ENCODE measurements at places on chromosomes 11 and 22.

DNA sequence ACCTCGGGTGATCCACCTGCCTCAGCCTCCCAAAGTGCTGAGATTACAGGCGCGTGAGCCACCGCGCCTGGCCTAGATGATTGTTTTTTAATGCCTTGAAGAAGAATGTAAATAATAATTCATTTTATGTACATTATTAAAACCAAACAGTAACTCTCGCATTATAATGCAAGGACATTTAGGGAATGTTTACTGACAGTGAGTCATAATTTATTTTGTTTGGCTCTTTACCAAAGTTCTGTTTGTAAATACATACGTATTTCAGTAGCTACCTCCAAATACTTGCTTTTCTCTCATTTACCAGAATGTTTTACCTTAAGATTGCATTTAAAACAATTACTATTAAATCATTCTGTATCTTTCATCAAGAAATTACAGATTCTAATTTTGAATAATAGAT is 3.0 kb downstream of the RAB39A start:
- no peak for DNase-seq

DNA sequence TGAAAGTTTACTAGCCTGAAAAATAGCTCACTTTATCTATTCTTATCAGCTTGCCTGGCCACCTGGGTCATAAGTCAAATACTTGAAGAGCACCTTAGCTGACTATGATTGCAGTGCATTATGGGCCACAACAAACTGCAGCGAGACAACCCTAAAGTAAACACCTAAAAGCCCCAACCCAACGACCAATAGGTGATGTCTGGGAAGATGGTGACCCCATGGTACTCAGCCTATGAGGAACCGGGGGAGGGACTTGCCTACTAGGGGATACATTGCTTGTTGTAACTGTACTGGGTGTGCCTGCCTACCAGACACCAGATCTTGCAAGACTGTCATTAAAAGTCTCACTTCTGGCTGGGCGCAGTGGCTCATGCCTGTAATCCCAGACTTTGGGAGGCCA is 35.6 kb upstream of the APOBEC3A start:
- DNase-seq, result no peak

- DNase-seq, result no peak
These were observed 55.4 kb downstream of the CDKN1C start for GRCh38 chr11:2830030-2830812.

DNA sequence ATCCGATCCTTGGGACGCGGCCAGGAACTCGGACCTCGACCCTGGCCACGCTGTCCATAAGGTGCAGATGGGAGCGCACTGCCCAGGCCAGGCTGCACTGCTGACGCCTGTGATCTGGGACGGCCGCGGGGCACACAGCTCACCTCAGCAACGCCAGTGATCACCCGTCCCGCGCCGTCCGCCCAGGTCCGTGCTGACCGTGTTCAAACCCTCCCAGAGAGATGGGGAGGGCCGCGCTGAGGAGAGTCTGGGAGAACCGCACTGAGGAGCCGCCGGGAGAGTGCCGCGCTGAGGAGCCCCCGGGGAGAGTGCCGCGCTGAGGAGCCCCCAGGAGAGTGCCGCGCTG is 636 bp downstream of the KCNQ1OT1 start:
- no peak for DNase-seq

- DNase-seq, result no peak
These were observed 154.3 kb downstream of the CACNA1I start for GRCh38 chr22:39724857-39725256.

- peak; percentile 5 for DNase-seq
These were observed 58.4 kb upstream of the PSMA1 start for GRCh38 chr11:14578541-14578956.

DNA sequence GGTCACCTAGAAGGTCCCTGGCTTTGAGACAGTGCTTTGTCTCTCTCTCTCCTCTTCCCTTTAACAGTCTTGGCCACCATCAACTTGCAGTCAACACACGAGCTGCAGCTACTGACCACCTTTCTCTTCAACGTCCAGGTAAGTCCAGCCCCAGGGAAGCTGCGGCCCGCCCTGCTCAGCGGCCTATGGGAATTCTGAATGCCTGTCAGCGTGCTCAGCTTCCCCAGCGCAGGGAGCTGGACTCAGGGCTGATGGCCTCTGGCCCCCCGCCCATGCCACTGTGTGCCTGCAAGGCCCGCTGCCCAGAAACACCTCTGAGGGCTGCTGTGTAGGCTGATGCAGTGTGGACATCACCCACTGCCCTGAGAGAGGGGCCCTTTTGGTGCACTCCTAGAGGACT is 32.5 kb downstream of the GLB1L2 start:
- no peak for DNase-seq

GRCh38 chr11:27921472-27921871 is 186.5 kb downstream of the KIF18A start:
- DNase-seq, result no peak

DNA sequence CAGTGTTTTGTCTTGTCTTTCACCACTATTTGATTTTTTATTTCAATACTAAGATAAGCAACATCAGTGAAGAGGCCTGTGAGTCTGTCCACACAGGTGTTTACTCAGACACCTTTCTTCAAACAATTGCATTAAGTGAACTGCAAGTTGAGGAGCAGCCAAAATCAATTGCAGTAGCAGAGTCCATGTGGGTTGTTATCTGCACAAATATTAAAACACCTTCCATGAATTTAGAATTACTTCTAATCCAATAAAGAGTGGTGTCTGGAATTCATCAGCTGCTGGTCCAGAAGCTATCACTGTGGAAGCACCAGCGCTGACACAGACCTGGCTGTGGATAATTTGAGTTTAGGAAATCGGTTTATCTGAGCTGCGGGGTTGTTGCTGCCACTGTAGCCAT is 83.5 kb upstream of the FAT3 start:
- DNase-seq, result no peak

- no peak for DNase-seq
These were observed 34.2 kb upstream of the EHF start for GRCh38 chr11:34586488-34587281.

GRCh38 chr11:30561691-30562415 is 24.3 kb downstream of the MPPED2 start:
- DNase-seq, result no peak

DNA sequence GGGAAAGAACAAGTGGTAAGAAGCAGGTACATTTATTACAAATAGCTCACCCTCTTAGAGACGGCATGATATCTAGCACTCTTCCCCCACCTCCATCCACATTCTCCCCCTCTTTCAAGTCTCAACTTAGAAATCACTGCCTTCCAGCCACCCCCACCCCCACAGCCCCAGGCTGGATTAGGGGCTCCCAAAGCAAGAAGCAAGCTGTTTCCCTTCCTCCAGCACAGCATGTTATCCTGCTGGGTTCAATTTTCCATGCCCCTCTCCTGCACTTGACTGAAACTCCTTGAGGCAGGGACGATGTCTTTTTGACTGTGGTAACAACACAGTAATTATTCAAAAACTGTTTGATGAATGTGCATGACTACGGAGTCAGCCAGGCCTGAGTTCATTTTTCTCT is 350.7 kb downstream of the LARGE1 start:
- DNase-seq, result no peak

- no peak for DNase-seq
These were observed 13.6 kb downstream of the MAML2 start for GRCh38 chr11:96329419-96329818.

DNA sequence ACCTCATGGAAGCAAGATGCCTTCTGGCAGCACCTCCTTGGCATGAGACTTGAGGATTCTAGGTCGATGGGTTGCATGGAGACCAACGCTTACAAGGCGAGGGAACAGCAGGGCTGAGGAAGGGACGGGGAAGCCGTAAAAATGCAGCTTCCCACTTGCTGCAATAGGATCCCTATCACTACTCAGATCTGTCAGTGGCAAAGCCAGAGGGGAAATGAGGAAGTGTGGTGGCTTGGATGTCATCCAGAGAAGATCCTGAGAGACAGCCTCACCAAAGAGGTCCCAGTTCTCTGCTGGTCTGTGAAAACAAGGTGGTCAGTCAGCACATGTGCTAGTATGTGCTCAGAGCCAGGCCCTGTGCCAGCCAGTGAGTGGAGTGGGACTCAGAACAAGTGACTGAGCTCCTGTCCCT is 22.2 kb downstream of the CYB5R2 start:
- no peak for DNase-seq

GRCh38 chr11:95279921-95280868 is 49.2 kb upstream of the SESN3 start:
- DNase-seq, result no peak

DNA sequence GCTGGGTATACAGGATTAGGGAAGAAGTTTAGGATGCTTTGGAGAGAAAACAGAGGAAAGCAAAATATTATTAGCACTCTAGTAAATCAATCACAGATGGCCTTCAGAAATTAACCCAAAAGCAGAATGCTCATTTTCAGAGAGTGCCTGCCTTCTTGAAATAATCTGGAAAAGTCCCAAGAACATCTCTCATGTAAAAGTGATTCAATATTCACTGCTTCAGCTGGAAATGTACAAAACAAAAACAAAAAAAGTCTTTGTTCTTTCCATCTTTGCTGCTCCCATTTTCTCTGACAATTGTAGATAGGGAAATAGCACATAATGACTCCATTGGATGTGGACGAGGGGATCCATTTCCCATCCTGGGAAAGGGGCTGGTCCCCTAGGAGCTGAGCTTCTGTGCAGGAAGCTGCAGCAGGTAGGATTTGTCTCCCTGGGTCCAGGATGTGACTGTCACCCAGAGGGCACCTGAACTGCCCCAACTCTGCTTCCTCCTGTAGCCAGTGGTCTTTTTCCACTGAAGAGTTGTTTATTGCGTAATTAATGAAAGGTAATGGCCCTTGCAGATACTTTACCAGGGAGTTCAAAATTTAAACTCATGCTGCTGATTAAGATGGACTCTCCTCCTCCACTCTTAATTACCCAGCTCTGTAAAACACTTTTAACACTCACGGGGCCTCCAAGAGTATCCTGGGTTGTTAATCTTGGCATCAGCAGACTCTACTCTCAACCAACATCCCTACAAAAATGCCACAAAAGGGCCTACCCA is 57.9 kb downstream of the SC5D start:
- DNase-seq, result no peak

DNA sequence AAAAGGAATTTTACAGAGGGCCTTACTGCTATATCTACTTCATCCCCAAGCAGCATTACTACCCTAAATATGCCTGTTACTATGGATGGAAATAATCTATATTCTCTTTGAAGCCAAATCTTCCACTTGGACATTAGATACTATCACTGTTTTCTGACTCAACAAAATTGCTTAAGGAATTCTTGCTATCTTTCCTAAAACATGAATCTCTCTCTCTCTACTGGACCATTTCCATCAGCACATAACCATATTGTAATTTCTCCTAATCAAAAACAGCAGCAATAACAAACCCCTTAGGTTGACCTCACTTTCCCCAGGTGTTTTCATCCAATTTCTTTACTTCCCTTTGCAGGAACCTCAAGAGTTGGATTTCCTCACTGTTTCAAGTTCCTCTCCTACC is 67.9 kb upstream of the BLID start:
- DNase-seq, result no peak

- DNase-seq, result no peak
These were observed 87.6 kb upstream of the PICALM start for GRCh38 chr11:86156397-86156955.

- DNase-seq, result no peak
These were observed 5.3 kb upstream of the CD44 start for GRCh38 chr11:35133656-35134055.

- no peak for DNase-seq
These were observed 60.0 kb downstream of the GLYATL1 start for GRCh38 chr11:58999291-58999680.

- no peak for DNase-seq
These were observed 6.3 kb upstream of the ZC3H12C start for GRCh38 chr11:110086892-110087309.

- no peak for DNase-seq
These were observed 221.9 kb downstream of the FAM76B start for GRCh38 chr11:95567685-95568084.

DNA sequence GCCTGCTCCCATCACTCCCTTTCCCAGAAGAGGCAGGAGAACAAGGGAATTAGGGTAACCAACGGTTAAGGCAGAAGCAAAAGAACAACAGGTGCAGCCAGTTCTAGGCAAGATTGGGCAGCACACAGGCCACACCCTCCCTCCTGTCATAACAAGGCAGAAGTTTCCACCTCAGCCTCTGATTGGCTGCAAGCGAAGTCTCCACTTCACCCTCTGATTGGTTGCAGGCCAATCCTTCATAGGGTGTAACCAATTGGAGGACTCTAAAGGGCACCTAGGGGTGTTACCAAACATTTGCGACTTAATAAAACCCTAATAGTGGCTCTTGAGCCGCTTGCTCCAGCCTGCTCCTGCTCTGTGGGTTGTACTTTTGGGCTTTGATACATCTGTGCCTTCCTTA is 153.8 kb downstream of the CACNA1I start:
- DNase-seq, result no peak

DNA sequence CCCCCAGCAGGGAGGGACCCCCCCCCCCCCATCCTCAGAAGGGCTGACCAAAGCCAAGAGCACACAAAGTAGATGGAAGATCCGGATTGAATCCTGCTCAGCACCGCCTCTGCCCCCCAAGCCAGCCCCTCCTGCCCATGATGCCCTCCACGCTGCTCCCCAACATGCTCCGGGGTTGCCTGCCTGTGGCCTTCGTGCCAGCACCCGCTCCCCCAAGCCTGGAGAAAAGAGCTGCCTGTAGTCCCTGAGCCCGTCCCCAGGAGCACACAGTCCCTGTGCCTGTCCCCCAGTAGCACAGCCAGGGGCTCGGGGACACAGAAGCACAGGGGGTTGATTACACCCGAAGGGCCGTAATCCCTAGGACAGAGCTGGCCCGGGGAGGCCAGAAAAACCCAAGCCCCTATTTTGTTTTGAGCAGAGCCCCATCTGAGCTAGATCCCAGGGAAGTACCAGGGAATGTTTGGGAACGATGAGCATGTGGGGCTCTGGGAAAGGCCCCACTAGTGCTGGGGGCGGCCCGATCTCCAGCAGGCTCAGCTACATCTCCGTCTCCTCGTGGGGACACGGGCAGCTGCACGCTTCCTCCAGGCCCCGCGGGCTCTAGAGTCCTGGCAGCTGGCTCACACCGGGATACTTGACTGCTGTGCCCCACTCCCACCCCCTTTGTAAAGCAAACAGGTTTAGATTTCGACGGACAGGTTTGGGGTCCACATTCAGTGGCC is 66.7 kb downstream of the PHF21B start:
- no peak for DNase-seq

GRCh38 chr22:24146194-24146616 is 35.1 kb upstream of the SUSD2 start:
- no peak for DNase-seq

DNA sequence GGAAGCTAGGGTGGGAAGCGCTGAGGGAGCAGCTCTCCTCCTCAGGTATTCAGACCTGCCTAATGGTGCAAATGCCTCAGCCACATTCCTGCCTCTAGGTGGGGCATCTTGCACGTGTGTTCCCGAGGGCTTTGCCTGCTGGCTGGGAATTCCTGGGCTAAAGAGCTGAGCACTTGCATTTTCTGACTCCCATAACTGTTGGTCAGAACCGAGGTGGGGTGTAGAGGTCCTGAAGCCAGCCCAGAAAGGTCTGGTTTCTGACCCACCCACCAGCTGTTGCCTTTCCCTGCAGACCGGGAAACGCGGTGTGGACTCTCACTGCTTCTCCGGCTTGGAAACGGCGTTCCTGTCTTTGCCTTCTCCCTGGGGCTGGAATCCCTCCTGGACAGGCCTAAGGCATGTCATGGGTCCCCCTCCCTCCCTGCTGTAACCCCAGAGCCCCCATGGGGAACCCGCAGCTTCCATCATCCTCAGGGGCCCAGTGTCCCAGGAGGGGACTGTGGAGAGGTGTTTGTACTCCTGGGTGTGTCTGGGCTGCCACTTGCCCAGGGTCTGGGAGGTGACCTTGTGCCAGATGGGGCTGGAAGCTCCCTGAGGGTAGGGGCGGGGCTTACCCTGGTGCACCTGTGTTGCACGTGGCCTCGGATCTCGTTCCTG is 24.0 kb upstream of the SMIM38 start:
- no peak for DNase-seq
